NCI-H1092 treated with DMSO at 0.1 percent for 48 hours (cell line): ENCODE measurements at places on chromosomes 16 and 17.

DNA sequence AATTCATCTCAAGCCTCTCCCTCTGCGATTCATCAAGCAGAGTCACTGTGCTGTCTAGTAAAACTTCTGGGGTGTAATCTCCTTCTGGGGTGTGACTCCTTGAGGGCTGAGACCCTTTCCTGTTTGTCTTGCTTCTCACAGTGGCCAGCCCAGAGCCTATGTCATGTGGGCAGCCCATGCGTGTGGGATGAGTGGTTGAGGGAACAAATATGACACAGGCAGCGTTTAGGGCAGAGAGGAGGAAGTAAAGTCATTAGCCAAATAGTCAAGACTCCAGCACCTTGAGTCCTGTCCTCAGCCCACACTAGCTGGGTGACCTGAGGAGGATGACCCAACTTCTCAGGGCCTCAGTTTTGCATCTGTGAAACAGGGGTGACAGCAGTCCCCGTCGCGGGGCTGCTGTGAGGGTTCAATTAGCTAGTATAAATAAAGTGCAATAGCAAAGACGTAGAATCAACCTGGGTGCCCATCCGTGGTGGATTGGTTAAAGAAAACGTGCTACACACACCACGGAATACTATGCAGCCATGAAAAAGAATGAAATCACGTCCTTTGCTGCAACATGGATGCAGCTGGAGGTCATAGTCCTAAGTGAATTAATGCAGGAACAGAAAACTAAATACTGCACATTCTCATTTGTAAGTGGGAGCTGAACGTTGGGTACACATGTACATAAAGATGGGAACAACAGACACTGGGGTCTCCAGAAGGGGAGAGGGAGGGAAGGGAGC lies 4.5 kb upstream of the ITGAX start:
- no peak for DNase-seq

DNA sequence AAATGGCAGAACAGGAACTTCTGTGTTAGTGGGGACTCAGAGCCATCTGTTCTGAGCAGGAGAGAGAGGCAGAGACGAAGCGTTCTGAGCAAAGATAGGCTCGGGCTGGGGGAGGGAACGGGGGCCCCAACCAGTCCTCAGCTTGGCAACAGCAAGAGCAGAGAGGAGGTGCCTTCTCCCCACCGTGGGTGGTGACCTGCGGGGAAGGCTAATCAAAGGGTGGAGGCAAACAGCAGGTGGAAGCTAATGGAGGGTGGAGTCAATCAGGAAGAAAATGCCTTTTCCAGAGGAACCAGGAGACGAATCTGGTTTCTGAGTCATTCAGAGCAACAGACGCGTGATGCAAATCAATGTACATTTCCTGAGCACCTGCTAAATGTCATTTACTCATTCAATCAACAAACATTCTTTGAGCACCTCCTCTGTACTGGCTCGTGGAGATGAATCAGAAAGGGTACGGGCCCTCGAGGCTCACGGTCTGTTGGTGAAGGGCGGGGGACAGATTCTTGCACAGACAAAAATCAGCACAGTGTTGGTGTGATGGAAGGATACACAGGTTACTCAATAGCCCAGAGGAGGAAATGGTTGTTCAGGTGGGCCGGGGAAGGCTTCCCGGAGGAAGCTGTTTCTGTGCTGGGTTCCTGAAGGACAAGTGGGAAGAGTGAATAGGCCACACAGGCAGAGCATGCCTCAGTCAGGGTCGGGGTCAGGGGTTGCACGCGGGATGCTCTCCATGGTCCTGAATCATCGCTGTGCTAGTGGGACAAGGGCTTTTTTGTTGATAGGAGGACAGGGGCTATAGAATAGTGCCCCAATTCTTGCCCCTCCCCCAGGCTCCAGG lies 5.7 kb upstream of the SPNS2 start:
- no peak for DNase-seq

DNA sequence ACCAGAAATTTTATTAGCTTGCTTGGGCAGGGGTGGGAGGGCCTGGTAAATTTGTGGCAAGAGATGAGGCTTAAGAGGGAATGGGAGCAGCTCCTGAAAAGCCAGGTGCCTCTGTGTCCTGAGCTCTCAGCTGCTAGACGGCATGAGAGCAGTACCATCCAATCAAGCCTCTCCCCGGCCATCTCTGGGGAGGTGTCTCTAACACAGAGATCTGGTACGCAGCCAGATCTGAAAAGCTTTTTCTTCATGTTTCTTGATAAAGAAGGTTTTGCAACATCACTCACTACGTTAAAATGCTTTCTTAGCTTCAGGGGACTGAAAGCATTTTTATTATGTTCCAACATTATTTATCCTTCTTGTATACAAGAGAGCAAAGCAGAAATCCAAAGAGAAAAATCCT lies 488.2 kb downstream of the RBFOX1 start:
- DNase-seq = no peak

DNA sequence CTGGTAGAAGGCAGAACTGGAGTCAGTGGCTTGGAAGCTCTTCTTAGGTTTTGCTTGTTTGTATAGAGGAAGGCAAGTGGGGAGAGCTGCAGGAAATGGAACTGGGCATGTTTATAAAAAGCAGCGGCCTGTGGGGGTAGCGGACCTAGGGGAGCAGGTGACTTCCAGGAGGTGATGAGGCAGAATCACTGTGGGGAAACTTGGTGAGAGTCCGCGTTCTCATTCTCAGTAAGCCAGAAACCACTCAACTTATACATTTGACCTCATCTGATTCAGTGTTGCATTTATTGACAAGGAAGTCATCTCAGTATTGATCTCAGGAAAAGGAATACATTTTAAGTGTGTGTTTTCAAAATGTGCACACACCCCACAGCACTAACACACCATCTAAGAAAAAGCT lies 299.8 kb downstream of the CNTNAP4 start:
- DNase-seq = peak; percentile 32

- no peak for DNase-seq
These were observed 18.3 kb upstream of the HAS3 start for GRCh38 chr16:69087161-69087581.

DNA sequence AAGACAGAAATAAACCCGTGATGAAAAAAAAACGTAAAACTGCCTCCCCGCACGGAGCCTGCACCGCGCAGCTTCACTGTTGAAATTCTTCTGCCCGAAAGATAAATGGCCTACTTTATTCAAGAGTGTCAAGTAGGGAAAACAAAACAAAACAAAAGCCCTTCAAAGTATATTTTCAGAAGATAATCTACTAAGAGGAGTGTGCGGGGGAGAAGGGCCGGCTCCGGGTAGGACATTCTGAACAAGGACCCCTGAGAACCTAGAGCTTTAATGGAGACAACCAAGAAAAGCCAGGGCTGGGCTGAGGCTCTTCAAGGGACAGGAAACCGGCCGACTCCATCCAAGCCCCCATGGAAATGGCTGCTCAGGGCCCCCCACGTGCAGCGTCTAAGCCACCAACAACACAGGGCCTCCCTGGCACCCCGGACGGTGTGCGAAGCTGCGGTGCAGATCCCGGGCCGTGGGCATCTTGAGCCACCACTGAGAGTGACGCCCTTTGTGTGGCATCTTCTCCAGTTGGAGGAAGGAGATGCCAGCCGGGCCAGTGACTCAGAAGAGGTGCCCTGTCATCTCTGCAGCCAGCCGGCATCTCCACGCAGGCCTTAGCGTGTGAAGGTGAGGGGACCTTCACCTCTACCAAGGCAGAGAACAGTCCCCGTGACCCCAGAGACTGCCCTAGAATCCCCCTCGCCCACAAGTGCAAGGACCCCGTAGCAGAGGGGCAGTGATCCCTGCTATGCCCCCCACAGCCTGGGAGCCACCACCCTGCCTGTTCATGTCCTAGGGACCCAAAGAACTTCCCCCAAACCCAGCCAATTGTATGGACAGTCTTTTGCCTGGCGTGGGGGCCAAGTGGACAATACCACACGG lies 250.8 kb downstream of the C16orf95 start:
- DNase-seq = no peak

DNA sequence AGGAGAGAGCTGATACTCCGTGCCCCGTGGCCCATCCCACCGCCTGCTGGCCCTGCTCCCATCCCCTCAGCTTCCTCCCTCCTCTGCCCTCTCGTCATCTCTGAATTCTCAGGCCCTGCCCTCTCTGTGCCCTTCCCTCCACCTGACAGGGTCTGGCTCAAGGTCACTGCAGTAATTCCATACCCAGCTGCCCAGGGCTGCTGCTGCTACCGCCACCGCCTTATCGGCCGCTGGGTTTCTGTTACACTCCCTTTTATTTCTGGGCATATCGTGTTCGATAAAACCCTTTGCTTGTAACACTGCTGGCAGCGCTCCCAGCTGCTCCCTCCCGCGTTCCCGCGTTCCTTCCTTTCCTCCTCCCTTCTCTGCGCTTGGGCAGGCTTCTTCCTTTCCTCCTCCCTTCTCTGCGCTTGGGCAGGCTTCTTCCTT lies 1.2 kb downstream of the EPN3 start:
- DNase-seq = peak; percentile 46

GRCh38 chr16:87702325-87702811 lies 63.4 kb downstream of the KLHDC4 start:
- no peak for DNase-seq

- no peak for DNase-seq
These were observed 1.2 kb upstream of the WIPI1 start for GRCh38 chr17:68458260-68459036.

GRCh38 chr16:75288181-75288580 lies 36.8 kb upstream of the BCAR1 start:
- DNase-seq = no peak

DNA sequence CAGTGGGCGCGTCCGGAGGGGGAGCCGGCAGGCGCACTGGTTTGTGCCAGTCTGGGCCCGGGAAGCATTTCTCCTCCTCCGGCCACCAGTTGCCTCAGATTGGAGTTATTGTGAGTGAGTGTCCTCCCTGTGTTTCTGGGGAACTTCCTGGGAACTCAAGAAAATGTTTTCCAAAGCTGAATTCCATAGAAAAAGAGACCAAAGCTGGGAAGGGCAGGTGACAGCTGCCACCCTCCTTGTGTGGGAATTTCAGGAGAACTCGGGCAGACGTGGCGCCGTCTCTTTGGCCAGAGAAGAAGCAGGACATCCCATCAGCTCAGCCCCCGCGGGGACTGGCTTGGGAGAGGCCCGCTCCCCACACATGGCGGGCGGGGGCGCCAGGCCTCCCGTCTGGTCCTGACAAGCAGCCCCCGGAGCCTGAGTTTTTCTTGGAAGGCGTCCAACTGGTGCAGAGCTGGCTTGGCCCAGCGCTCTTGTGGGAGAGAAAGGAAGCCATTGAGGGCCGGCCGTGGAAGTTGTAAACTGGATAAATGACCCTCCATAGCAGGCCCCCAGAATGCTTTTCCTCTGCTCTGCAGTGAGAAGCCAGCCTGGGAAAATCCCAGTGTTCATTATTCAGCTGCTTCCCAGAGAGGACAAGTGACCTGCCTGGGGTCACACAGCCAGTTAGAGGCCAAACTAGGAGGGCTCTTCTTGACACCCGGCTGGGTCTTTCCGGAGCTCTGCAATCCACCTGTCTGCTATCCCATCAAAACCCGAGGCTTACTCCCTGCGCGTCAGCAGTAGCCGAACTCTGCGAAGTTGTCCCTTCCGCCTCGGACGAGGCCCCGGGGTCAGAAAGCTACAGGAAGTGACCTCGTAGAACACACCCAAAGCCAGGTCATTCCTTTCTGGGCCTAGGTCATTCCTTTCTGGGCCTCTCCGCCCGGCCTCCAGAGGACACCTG lies 39.2 kb upstream of the GSE1 start:
- peak; percentile 27 for DNase-seq

- no peak for DNase-seq
These were observed 1469.5 kb upstream of the GOT2 start for GRCh38 chr16:60203525-60204124.

DNA sequence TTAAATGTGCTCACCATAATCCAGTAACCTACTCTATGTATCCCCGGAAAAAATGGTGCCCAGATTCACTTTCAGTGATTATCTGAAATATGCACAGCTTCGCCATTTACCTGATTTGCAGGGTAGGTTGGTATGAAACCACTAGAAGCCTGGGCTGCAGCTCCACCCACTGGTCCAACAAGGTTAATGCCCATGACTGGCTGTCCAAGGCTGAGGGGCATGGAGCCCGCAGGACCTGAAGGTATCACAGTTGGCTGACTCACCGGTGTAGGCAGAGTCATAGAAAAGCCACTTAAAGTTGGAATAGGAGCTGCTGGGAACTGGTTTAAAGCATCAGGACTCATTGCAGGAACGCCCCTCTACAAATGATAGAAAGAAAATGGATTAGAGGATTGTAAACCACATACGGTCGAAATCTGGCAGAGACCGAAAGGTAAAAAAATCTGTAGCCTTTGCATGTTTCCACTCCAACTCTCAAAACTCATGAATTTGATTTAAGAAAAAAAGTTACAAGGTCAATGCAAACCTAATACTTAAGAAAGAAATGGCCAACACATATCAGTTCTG lies 38.6 kb downstream of the SYNRG start:
- DNase-seq = no peak

DNA sequence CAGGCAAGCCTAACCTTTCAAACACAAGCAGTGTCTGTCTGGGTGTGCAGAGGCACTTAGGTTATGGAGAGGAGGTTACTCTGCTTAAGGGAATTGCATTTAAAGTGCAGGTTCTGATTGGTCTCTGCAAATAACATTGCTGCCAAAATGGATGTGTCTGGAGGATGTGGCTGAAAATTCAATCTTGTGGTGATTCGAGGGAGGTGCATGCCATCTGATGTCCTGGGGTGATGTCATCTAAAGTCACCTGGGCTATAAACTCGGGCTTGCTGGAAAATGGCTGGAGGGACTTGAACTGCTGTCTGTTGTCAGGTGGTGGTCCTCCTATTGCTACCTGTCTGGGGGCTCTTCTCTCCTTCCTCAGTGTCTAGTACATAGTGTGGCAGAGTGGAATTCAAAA lies 28.3 kb upstream of the GPR139 start:
- no peak for DNase-seq

DNA sequence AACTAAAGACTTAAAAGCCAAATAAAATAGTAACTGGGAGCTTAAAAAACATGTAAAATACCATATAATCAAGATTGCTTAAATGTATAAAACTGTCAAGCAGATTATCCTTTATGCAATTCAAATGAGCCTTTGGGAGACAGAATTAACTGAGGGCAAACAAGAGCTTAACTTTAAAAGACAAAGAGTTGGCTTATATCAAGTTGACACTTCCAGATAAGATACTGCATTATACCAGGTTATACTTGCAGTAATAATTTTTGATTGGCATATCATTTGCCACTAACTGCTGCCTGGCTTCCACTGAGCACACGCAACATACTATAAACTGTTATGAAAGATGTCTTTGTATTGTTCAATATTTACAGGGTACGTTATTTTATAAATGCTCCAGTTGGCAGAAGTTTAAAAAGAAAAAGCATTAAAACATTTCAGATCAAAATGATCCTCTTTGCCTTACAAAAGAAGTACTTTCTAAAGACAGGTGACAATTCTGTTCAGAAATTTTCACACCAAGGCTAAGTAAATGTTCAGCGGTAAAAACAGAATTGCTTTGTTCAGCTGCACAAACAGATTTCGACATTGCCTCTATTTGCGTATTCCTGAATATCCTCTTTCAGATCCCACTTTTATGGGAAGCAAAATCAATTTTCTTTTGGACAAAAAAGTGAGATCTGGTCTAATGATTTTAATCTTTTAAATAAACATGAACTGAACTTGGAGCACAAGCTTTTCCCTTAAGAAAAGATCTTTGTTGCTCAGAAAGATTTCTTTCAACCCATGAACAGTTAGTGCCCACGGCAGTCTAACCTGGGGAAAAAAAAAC lies 50.7 kb downstream of the TOX3 start:
- peak; percentile 96 for DNase-seq

GRCh38 chr17:2844416-2844815 lies 48.2 kb downstream of the RAP1GAP2 start:
- peak; percentile 32 for DNase-seq

- DNase-seq = no peak
These were observed 98.1 kb downstream of the RGS9 start for GRCh38 chr17:65235284-65235683.
